Calu3 (cell line): ENCODE measurements at places on chromosomes 6 and 20.

GRCh38 chr6:2940010-2940850 is 31.1 kb downstream of the SERPINB6 start:
- H3K4me1 ChIP-seq = no peaks in the 10 kb centered on the region
- H3K27me3 ChIP-seq = no peaks in the 10 kb centered on the region
- H3K27ac ChIP-seq = no peak overlapping the region
- H3K4me3 ChIP-seq = no peak overlapping the region
- DNase-seq = no peak

DNA sequence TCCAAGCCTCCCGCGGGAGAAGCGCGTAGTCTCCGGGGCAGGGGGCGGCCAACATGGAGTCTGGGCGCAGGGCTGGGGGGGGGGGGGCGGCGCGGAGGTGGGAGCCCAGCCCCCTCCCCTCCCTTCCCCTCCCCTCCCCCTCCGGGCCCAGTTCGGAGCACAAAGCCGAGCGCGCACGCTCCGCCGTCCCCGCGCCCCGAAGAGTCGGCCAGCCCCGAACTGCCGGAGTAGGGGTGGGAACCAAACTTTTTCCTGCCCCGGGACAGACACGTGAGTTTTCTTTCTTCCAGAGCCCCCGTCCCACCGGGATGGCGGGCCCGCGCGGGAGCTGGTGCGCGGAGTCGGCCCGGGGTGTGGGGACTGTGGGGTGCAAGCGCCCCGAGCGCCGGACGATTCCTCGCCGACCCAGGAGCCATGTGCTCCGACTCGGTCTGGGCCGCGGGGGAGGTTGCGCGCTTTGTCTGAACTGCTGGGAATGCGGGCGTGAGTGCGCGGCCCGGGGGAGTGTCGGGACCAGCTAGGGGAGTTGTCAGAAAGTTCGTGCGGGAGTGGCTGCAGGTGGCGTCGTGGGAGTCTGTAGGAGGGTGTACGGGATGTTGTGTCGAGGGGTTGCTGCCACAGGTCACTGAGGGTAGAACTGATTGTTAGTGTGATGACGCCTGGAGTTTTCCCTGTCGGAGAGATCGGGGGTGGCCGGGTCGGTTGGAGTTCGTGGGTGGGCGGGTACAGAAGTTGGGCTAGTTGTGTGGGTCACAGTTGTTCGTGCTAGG is 1.2 kb downstream of the TGIF2 start:
- no peaks in the 10 kb centered on the region for H3K27me3 ChIP-seq
- H3K4me1 ChIP-seq = peaks cover 28% of the 10 kb centered on the region
- peak overlapping the region; percentile 77 for H3K4me3 ChIP-seq
- DNase-seq = peak; percentile 65
- H3K27ac ChIP-seq = peak overlapping the region; percentile 17
- H3K36me3 ChIP-seq = peaks cover 55% of the 10 kb centered on the region

DNA sequence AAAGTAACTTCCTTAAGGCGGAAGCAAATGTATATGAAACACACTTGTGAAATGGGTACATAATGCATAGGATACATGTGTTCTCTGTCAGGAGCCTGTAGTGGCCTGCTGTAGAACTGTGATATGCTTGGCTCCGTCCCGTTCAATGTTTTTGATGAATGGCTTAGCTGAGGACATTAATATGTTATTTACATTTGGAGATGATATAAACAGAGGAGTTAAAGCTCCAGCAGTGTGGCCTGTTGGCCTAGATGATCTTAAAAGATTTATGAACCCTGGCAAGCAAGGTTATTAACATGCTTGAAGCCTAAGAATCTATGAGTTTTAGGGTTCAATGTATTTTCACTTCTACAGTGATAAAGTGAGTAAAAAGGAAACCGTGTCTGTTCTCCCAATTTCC is 59.2 kb downstream of the AKAP12 start:
- no peak for DNase-seq
- no peaks in the 10 kb centered on the region for H3K4me1 ChIP-seq
- no peak overlapping the region for H3K27ac ChIP-seq

DNA sequence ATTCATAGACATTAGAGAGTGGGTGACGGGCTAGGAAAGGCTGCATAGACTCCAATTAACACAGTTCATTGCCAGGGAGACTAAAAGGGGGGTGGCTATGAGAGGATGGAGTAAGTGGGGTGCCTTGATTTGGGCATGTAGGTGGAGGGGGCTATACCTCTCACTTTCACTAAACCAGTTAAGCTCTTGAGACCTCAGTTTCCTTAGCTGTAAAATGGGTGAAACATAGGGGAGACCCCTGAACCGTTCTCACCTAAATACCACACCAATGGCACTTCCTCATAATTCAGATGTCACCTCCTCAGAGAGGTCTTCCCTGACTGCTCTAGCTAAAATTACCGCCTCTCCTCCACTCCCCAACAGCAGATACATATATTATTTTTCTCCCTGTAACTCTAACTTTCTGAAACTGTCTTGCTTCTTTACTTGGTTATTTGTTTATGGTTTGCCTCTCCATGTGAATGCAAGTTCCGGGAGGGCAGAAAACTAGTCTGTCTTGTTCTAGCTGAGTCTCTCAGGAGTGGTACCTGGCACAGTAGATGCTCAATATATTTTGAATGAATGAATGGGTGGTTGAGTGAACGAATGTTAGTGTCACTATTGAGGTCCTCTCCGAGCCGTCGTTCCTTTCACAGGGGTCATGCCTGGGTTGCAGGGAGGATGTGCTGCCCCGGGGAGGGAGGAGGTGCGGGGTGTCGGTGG is 615 bp upstream of the EYA2 start:
- peaks cover 96% of the 10 kb centered on the region for H3K27me3 ChIP-seq
- peak; percentile 17 for DNase-seq
- H3K27ac ChIP-seq = no peak overlapping the region
- H3K4me3 ChIP-seq = peak overlapping the region; percentile 37
- no peaks in the 10 kb centered on the region for H3K36me3 ChIP-seq

GRCh38 chr6:50180646-50181045 is 130.9 kb upstream of the DEFB112 start:
- H3K27ac ChIP-seq = no peak overlapping the region
- DNase-seq = no peak
- H3K36me3 ChIP-seq = no peaks in the 10 kb centered on the region
- H3K4me1 ChIP-seq = no peaks in the 10 kb centered on the region
- H3K27me3 ChIP-seq = no peaks in the 10 kb centered on the region

DNA sequence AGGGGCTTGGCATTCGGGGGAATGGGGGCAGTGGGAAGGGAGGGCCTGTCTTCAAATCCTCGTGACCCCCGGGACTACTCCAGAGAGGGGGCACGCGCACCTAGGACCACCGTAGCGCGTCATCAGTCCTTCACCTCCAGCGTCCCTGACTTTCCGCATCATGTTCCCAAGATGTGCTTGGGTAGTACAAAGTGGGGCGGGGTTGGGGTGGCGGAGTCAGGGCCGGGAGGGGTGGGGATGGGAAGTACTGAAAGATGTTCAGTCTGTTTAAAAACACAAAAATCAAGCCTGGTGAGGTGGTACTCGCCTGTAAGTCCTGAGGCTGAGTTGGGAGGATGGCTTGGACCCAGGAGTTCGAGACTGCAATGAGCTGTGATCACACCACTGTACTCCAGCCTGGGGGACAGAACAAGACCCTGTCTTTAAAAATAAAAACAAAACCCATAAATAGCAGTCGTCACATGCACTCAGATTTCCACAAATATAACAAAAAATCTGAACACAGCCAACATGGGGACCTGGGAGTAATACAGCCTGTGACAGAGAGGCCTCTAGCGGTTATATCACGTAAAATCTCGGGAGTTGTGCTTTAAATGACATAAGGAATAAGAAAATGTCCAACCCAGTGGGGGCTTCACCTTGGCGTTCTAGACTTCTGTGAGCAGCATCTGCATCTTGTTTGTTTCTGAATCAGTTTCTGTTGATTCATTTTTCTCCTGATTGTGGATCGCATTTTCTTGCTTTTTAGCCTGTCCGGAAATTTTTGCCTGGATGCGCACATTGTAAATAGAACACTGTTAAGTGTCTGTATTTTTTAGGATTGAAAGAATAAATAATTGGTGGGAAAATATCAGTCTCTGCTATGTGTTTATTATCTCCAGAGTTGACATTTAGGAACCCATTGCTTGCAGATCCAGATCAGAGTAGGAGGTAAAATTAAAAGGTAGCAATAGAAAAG is 698 bp upstream of the LRP11 start:
- H3K4me3 ChIP-seq = peak overlapping the region; percentile 80
- DNase-seq = no peak
- H3K27me3 ChIP-seq = no peaks in the 10 kb centered on the region
- H3K36me3 ChIP-seq = peaks cover 30% of the 10 kb centered on the region
- no peak overlapping the region for H3K27ac ChIP-seq

DNA sequence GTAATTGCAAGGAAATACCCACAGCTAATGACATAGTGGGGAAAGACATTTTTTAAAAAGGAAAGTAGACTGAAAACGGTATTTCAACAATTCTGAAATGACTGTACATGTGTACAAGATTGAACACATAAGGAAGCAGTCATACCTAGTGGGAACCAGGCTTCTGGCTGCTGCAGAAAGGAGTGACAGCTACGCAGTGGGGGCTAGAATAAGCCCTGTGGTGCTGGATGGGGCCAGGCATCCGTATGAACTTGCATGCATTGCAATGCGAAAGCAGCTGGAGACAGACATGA is 54.9 kb upstream of the GPR31 start:
- no peak for DNase-seq
- H3K36me3 ChIP-seq = no peaks in the 10 kb centered on the region
- no peak overlapping the region for H3K4me3 ChIP-seq

- H3K36me3 ChIP-seq = peaks cover 7% of the 10 kb centered on the region
- H3K27me3 ChIP-seq = no peaks in the 10 kb centered on the region
- H3K4me3 ChIP-seq = no peak overlapping the region
Measured at GRCh38 chr20:40565682-40566040, 123.4 kb downstream of the MAFB start.

- H3K4me1 ChIP-seq = no peaks in the 10 kb centered on the region
- DNase-seq = no peak
- no peaks in the 10 kb centered on the region for H3K36me3 ChIP-seq
- no peak overlapping the region for H3K27ac ChIP-seq
Measured at GRCh38 chr6:148272597-148272996, 70.0 kb upstream of the SASH1 start.

GRCh38 chr20:23856736-23857135 is 22.8 kb downstream of the CST5 start:
- H3K27ac ChIP-seq = no peak overlapping the region
- H3K4me3 ChIP-seq = no peak overlapping the region
- H3K36me3 ChIP-seq = no peaks in the 10 kb centered on the region
- H3K27me3 ChIP-seq = peaks cover 14% of the 10 kb centered on the region
- no peak for DNase-seq
- no peaks in the 10 kb centered on the region for H3K4me1 ChIP-seq

DNA sequence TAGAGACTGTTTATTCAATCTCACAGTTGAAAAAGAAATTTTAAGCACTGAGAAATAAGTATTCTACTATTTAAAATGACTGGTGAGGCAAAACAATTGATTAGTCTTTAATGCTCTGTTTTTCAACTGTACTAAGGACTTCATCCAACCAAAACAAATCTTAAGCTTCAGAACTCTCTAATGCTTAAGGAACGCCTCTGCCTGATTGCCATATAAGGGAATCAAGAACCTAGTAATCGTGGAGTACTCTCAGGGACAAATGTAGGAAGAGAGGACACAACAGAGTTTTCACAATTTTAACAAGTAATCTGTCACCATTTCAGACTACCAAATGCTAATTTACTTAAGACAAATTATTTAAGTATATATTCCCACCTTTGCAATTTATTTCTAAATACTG is 16.1 kb downstream of the FBXO30 start:
- H3K27ac ChIP-seq = no peak overlapping the region
- H3K4me3 ChIP-seq = no peak overlapping the region
- no peak for DNase-seq
- no peaks in the 10 kb centered on the region for H3K4me1 ChIP-seq
- no peaks in the 10 kb centered on the region for H3K27me3 ChIP-seq
- no peaks in the 10 kb centered on the region for H3K36me3 ChIP-seq

DNA sequence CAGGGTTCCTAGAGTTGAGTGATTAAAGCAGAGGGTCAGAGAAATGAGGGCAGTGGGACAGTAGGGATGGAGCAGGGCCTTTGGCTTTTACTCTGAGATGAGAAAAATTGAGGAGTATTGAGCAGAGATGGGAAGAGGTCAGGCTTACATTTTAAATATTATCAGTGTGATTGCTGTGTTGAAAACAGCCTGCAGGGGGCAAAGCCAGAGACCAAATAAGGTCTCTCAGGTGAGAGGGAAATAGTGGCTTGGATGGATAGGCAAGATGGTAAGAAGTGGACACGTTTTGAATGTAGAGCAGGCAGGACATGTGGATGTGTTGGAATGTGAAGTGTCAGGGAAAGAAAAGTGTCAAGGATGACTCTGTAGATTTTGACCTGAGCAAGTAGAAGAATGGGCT is 105.0 kb upstream of the MAP3K7 start:
- no peak overlapping the region for H3K27ac ChIP-seq
- H3K4me3 ChIP-seq = no peak overlapping the region
- DNase-seq = peak; percentile 3
- H3K36me3 ChIP-seq = no peaks in the 10 kb centered on the region
- peaks cover 17% of the 10 kb centered on the region for H3K27me3 ChIP-seq

DNA sequence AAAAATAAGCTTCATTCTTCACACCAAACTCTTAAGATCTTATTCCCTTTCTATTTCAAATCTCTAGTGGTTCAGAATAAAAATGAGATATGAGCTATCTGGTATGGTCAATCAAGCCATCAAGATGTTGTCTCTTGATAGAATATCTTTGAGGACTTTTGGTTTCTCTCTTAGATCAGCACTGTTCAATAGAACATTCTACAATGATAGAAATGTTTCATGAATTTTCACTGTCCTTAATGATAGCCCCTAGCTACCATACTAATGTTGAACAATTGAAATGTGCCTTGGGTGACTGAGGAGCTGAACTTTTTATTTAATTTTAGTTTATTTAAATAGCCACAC is 24.1 kb upstream of the HINT3 start:
- peaks cover 42% of the 10 kb centered on the region for H3K36me3 ChIP-seq
- DNase-seq = no peak
- no peak overlapping the region for H3K4me3 ChIP-seq
- H3K27me3 ChIP-seq = no peaks in the 10 kb centered on the region

DNA sequence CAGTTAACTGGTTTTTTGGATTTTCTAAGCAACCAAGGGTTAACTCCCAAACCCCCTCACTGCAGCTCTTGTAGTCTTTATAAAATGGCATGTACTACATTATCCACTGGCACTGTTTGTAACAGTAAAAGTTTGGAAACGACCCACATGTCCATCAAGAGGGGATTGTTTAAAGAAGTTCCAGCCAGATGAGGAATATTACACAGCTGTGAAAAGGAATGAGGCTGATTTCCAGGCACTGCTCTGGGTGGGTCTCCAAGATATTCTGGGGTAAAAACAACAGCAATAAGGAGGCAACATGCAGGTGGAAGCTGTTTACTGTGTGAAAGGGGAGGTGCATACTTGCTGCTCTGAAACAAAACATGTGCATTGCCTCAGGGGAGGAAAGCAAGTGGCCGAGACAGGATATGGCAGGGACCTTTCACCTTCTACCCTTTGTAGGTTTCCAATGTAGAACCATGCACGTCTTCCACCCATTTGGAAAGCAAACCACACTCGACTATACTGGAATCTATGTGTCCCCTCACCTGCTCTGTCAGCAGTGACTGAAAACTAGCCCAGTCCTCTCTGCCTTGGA is 51.9 kb downstream of the GRM4 start:
- no peaks in the 10 kb centered on the region for H3K36me3 ChIP-seq
- no peaks in the 10 kb centered on the region for H3K4me1 ChIP-seq
- no peak overlapping the region for H3K27ac ChIP-seq
- peaks cover 99% of the 10 kb centered on the region for H3K27me3 ChIP-seq
- DNase-seq = no peak
